ENCODE measurements at places on chromosomes 3 and 15.

DNA sequence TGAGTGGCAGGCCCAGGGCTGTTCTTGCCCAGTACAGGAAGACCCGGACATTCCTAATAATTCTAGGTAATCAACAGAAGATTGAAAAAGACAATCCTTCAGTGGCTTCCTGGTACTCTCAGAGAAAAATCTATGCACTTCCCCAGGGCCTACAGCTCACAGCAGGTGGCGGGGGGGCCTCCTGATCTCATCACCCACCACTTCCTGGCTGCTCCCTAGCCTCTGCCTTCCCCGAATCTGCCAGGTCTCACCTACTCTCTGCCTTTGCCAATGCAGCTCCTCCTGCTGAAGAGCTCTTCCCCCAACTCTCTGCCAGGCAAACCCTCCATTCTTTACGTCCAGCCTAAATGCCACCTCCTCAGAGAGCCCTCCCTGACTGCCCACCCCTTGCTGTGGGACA lies 37.5 kb downstream of the EHD4 start:
- peak; percentile 60 for DNase-seq

DNA sequence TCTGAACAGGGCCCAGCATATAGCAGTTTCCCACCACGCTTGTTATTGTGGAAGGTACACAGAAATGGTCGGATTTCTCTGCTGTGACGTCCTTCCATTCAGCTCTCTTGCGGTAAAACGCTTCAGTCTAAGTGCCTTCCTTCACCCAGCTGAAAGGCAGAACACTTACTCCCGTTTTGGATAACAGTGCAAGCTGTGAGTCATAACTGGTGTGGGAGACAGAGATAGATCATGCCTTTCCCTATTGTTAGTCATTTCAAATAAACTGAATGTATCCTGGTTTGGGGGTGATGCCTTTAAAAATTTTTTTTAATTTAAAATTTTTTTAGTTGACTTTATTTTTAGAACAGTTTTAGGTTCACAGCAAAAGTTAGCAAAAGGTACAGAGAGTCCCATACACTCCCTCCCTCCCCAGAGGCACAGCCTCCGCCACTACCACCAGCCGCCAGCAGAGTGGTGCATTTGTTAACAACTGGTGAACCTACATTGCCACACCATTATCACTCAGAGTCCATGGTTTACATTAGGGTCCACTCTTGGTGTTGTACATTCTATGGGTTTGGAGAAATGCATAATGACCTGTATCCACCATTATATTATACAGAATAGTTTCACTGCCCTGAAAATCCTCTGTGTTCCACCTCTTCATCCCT lies 94.9 kb upstream of the NSMCE3 start:
- DNase-seq = peak; percentile 23

GRCh38 chr3:147354623-147355022 lies 51.7 kb downstream of the ZIC4 start:
- DNase-seq = no peak

DNA sequence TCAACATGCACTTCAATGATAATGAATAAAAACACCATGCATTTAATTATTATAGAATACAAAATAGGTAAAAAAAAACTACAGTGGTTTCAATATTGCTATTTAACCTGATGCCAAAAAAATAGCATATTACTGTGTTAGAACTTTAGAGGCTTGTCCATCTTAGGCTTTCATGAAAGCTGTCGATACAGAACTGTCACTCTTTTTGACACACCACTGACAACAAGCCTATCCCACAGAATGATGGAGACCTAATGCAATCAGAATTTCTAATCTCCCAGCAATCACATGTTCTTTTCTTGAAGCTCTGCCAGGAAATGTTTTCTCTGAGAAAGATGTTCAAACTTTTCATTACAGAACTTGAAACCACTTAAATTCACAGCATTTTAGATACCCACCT lies 490.3 kb upstream of the EPHA6 start:
- DNase-seq = no peak

- peak; percentile 54 for DNase-seq
These were observed 170.4 kb downstream of the KLHL25 start for GRCh38 chr15:85624291-85624801.
